OCI-LY7 (cell line): ENCODE measurements at places on chromosomes 3 and 15.
A peak's percentile ranks its signal among the peaks of the same experiment; 100 is the strongest.

GRCh38 chr15:60135961-60136360, 131.8 kb downstream of the FOXB1 start:
- DNase-seq = no peak

DNA sequence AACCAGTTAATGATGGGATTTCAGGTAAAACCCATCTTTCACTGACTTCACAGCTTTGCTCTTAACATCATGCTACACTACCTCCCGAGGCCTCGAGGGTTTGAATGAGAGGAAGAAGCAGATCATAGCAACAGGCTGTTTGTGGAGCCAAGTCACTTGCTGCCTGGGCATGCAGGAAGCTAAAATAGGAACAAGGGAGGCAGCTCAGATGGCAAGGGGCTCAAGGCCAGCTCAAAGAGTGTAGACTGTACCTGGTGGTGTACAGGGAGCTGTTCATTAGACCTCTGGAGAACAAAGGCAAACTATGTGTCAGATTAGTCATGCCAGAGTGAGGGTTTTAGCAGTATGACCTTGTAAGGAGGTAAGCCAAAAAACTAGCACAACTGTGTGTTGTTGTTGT, 28.8 kb downstream of the ARRDC4 start:
- no peak for DNase-seq

DNA sequence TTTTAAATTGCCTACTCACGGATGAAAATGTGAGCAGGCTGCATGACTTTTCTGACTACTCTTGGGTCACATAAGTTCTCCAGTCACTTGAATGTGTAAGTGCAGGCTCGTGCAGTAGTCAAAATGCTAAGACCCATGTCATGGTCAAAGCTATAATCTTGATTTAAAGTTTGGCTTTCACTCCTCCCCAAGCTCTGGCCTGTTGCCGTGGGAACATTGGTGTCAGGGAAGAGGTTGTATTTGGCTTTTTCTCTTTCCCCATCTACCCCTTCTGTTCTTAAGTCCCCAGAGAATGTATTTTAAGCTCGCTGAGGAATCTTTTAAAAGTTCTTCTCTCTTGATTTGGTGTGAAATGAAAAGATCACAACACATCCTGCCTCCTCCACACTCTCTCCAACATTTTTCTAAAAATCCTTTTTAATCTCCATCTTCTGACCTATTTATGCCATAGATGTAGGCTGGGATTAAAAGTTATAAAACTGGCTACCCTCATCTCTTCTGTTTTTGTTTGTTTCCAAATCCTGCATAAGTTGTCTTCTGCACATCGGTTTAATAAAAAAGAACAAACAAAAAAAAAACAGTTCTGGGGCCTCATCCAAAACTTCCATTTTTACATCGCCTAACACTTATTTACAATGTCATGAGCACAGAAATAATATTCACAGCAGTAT, 61.4 kb upstream of the ADAMTSL3 start:
- no peak for DNase-seq

DNA sequence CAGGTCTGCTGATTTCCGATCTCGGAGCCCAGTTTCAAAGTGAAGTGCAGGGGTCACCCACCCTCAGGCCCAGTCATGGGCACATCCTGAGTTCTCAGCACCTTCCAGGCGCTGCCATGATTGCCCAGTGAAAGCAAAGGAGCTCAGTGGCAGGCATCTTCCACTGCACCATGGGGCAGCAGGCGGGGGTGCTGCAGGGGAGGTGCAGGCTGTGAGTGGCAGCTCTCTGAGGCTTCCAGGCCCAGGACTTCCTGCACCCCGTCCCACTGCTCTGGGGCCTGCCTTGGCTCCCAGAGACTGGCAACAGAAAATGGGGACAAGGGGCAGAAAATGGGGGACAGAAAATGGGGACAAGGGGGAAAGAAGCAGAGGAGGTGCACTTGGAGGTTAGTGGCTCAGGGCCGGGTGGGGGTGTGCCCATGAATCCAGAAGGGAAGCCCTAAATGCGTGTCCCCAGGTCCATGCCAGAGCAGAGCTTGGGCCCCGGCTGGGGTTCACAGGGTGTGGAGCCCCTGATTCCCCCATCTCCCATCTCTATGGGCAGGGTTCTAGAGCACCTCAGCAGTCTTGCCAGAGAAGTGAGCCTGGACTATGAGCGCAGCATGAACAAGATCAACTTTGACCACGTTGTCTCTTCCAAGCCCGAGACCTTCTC, 28.0 kb downstream of the DNAH1 start:
- no peak for DNase-seq

- DNase-seq = no peak
These were observed 225.1 kb downstream of the UACA start for GRCh38 chr15:70538278-70538677.

GRCh38 chr15:70636540-70637165, 126.7 kb downstream of the UACA start:
- DNase-seq = no peak

- no peak for DNase-seq
These were observed 39.6 kb downstream of the ADIPOQ start for GRCh38 chr3:186882150-186882524.

DNA sequence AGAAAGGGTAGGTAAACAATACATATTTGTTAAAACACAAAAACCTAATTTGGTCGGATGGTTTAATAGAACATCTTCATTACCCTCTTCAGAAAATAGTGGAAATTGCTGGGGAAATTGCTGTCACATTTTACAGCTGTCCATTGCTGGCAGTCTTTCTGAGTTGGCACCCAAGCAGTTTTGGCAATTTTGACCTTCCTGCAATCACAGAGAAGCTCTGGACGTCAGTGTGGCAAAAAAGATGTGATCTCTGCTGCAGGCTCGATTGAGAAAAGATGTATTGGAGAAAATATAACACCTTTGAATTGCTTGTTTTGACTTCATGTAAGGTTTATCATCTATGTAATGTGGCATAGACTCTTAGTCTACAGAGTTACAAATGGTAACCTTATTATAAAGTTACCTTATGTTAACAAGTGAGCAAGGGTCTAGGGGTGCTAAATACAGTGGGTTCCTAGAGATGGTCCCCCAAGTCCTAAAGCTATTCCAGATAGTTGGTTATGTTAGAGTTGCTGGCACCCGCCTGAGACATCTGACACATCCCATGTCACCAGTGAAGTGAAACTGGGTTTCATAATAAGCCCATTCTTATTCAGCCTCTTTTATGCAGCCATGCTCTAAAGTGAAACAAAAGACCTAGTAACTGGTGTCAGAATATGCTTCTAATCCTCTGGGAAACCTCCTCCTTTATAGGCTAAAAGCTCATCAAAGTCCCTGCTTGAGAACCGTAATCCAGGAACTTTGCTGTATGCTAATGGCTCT, 14.0 kb downstream of the UBE2E1 start:
- DNase-seq = no peak

DNA sequence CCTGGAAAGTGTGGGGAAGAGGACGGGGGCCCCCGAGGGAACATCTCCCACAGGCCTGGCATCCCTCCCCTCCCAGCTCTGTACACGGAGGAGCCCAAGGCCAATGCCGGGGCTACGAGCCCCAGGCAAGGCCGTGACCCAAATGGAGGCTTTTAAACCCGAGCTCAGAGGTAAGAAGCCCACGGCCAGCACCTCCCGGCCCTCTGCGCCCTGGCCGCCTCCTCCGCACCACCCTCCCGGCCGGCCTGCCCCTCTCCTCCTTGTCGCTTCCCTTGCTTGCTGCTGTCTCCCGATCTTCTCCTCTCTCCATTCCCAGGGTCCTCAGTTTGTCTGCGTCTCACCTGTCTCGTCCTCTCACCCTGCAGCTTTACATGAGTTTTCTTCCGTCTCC, 1.3 kb downstream of the MUC4 start:
- DNase-seq = no peak

DNA sequence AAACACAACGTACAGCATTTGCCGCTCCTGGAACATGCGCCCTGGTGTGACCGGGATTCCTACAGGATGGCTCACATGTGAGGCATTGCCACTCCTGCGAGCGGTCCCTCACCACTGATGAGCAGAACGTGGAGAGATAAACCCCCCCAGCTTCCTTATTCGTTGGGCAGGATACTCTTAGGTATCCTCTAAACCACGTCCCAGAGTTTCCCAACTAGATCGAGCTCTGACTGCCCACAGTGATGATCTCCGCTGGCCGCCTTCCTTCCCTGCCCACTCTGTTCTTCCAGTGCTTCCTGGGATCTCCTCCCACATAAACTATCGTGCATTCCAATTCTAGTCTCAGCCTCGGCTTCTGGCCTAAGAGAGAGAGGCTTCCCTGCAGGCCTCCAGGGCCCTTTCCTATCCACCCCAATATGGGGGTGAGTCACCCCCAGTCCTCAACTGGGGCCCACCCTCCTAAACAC, 91.8 kb downstream of the TOP2B start:
- no peak for DNase-seq

GRCh38 chr15:70576696-70577095, 186.7 kb downstream of the UACA start:
- DNase-seq = no peak

DNA sequence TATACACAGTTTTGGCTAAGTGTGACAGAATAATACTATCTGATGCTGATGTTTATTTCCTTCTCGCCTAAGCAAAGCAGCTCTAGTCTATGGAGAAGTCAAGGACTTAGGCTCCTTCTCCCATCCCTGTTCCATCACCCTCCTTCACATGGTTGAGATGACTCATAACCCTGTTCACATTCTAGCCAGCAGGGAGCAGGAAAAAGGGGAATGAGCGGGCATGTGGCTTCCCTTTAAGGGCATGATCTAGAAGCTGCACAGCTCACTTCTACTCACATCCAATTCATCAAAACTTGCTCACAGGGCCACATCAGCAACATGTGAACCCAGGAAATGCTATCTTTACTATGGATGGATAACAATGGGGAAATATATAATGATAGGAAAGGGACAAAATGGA, 40.9 kb downstream of the CBLB start:
- no peak for DNase-seq

GRCh38 chr15:80070840-80071239, 11.4 kb downstream of the ZFAND6 start:
- DNase-seq = peak; percentile 37

DNA sequence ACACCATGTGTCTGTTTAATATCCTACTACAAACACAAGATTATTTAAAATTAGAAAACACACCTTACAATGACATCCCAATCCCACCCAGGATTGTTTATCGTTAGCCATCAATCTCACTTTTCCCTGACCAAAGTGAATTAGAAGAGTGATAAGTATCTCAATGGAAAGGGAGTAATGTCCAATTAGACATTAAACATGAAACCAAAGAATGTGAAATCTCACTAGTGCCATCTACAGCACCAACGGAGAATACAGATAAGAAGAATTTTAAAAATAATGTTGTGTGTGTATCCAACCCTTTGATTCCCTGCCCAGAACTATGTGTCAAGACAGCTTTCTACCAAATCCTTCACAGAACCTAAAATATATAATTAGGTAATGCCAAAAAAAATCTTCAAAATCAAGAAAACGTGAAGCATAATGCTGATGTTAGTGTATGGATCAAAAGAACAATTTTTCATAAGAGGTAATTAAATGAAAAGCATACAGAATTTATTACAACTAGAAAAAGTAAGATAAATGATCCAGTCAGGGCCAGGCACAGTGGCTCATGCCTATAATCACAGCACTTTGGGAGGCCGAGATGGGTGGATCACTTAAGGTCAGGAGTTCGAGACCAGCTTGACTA, 64.2 kb downstream of the SCAPER start:
- peak; percentile 34 for DNase-seq

DNA sequence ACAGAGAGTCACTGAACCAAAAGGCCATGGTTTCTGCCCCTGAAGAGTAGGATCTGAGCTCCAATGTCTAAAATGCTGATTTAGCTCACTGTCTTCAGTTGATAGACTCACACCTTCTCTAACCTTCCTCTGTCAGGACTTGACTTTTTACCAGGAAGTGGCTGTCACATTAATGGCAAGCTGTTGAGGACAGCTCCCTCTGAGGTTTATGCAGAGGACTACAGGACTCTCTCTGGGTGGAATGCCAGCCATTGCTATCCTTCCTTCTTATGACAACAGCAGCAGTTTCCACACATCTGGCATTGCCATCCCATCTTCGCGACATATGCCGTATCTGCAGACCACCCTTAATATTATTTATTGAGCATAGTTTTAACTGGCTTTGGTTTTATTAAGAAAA, 103.8 kb upstream of the PRICKLE2 start:
- peak; percentile 4 for DNase-seq

- DNase-seq = no peak
These were observed 45.6 kb downstream of the CHST2 start for GRCh38 chr3:143165211-143165610.
